Left hindlimb (tissue), 1 donor: ENCODE measurements at places on chromosomes 3 and 15.

DNA sequence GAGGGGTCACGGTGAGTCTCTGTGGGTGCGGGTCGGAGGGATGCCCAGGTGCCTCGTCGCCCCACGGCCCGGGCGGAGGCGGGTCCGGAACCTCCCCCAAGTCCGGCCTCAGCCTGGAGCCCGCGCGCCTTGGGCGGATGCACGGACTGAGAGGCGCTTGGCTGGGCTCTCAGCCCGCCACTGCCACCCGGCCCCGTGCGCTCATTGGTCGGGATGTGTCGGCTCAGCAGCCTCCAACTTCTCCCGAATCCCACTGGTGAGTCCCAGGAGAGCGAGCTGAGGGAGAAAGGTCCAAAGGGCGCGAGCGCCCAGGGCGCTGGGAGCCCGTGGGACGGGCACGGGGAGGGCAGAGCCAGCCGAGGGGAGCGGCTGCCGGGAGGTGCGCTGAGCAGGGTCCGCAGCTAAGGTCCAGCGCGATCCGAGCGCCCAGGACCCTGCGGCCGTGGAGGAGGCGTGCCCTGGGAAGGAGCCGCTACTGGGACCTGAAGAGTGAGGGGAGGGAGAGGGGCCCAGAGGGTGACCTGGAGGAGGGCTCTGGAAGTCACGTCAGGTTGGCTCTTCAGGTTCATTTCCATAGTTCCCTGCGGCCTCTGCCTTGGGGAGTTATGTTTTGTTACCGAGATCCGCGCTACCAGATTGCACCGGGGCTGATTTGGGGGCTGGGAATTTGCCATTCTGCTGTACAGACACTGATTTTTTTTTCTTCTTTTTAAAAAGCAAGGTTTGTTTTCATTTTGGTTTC lies at the start of gene MME:
MME (plus strand) TSS at position 574 of the 742 bp plus-strand sequence. CDS start 3,849 bp downstream, outside the sequence.
- peak; percentile 75 for DNase-seq

DNA sequence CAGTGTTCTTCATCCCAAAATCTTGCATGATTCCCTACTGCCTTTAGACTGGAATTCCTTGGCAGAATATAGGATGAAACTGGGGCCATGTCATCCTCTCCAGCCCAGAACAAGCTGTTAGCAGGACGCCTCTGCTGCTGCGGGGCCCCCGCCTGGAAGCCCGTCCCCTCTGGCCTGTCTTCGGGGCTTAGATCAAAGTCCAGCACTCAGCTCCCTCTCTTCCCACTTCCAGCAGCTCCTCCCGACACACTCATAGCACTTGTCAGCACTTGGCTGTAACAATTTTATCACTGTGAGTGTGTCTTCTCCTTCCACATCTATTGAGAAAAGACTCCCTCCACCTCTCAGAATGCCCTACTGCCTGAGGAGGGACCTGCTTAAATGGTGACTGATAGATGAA lies 112.0 kb upstream of the HACD2 start:
- DNase-seq = peak; percentile 67

DNA sequence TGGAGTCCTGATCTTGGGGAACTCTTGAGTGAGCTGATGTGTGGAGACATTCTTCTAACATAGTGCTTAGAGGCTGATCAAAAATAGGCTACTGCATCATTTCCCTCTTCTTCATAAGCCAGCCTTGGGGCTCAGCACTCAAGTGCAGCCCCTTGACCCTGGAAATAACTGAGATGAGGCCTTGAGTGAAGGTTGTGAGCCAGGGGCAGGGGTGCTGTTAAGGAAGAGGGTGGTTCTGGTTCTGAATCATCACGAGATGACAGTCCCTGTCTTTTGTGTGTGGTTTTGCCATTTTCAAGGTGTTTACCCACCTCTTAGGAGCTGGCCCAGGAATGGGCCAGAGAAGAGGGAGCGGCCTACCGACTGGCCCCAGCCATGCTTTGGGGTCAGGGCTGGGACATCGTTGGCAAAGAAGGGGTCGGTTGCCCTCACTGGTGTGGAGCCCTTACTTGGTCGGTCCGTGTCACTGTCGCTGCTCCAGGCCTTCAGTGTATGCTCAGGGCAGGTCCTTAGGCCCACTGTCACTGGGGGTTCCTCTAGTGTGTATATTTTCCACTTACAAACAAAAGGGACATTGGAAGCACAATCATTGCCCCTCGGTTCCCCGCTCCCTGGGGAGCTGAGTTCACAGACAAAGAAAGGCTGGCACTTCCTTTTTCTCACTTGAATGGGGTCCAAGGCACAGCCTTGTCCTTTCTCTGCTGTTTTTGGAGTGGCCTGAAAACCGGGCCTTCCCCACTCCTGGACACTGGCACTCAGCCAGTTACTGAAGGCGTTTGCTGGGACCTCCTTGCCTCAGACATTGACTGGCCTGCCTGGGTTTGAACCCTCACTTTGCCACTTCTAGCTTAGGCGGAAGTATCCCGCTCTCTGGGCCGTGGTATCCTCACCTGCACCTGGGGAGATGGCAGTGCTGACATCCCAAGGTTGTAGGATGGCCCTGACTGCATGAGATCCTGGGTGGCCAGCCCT lies 46.6 kb downstream of the SLC6A6 start:
- no peak for DNase-seq

DNA sequence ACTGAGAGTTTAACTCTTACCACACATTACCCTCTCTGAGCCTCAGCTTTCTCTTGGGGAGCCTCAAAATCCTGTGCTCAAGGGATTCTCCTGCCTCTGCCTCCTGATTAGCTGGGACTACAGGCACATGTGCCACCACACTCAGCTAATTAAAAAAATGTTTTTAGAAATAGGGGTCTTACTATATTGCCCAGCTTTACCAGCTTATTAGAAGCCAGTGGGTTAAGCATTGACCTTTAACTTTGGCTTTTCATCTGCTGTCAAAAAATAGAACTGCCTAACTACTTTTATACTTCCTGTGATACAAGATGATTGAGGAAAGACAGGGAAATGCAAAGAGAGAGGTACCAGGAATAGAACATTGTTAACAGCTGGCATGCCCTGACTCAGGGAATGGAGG lies 27.3 kb downstream of the MYO1E start:
- no peak for DNase-seq

- DNase-seq = no peak
These were observed 225.5 kb downstream of the SLCO3A1 start for GRCh38 chr15:92079047-92079446.

- no peak for DNase-seq
These were observed 104.9 kb downstream of the OXNAD1 start for GRCh38 chr3:16369885-16370284.

GRCh38 chr3:110684466-110684865 lies 387.1 kb upstream of the NECTIN3 start:
- no peak for DNase-seq

- no peak for DNase-seq
These were observed 8.7 kb upstream of the ST3GAL6 start for GRCh38 chr3:98754483-98754882.

DNA sequence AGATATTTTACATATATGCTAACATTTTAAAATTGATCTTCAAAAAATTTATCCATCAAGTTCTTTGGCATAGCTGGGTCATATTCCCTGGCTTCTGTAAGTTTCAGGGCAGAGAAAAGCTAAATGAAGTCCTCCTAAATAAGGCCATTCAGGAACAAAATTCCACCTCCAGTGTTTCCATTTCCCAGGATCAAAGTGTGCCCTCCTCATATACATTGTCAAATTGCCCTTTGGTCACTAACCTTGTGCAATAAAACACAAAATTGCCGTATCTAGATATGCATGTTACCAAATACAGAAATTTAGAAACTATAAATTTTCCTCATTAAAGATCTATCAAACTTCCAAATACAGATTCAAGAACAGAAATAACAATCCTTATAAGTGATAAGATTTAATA lies 10.6 kb downstream of the CEP152 start:
- no peak for DNase-seq

GRCh38 chr3:144590854-144591253 lies 619.2 kb downstream of the DIPK2A start:
- DNase-seq = no peak

- no peak for DNase-seq
These were observed 103.4 kb downstream of the SEC22A start for GRCh38 chr3:123305192-123305591.
